AG08395 (cell line): ENCODE measurements at places on chromosomes 7 and 10.

DNA sequence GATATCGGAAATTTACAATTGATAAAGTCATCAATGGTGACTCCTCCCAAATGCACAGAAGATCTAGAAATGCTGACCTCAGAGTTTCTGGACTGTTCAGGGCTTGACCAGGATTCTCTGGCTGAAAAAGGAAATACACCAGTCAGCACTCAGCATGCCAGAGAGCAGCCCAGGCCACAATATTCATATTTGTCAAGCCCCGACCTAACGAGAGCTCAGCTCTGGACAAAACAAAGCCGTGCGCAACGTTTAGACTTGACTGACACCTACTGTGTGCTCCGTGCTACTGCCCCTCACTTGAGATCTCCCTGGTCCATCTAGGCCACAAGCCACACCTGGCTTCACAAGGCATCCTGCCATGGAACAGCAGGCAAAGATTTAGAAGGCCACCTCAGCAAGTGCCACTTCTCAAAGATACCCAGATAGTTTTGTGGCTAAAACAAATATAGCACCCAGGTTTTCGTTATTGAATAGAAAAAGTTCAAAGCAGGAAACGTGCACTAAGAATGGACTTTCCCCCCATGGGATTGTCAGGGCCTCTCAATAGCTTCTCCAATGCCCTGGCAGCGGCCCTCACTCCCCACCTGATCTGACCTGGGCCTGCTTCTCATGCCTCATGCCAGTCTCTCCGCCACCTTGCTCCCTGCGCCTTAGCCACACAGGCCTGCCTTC lies 218.3 kb downstream of the FAM107B start:
- DNase-seq: no peak

- DNase-seq: no peak
Measured at GRCh38 chr10:117511601-117512390, 30.8 kb upstream of the EMX2 start.

GRCh38 chr7:74441801-74442200 lies 11.9 kb upstream of the GTF2IRD1 start:
- DNase-seq: no peak

GRCh38 chr10:58210160-58210559 lies 57.5 kb downstream of the IPMK start:
- no peak for DNase-seq

DNA sequence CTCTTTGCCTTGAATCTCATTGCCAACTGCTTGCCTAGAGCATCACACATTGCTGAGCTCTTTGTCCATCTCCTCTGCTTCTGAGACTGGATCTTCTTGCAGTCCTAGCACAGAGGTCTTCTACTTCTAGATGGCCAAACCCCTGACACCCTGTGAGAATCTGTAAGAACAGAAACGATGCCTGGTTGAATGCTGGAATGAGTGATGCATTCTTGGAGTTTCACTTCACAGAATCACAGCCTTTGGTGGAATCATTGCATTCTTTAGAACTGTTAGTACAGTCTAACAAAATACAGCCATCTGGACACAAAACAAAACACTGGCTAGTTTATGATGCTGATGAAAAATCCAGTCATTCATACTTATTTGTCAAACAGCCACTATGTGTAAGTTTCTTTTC lies 141.7 kb upstream of the ITGB1 start:
- peak; percentile 79 for DNase-seq

DNA sequence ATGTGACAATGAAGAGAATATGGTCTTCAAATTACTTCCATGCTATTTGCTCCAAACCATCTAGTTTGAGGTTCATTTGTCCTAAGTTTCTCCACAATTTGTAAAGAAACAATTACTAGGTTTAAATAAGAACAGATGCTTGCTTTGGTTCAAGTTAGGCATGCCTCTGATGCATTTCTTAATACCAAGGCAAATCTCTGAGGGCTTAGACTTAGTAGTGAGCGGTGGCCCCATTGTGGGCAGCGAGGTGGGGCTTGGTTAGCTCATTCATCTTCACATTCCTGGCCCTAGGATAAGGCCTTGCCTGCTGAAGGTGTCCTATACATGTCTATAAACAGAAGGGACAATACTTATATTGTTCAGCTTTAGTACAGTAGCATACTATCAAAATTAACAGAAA lies 52.4 kb upstream of the RHEB start:
- peak; percentile 21 for DNase-seq

DNA sequence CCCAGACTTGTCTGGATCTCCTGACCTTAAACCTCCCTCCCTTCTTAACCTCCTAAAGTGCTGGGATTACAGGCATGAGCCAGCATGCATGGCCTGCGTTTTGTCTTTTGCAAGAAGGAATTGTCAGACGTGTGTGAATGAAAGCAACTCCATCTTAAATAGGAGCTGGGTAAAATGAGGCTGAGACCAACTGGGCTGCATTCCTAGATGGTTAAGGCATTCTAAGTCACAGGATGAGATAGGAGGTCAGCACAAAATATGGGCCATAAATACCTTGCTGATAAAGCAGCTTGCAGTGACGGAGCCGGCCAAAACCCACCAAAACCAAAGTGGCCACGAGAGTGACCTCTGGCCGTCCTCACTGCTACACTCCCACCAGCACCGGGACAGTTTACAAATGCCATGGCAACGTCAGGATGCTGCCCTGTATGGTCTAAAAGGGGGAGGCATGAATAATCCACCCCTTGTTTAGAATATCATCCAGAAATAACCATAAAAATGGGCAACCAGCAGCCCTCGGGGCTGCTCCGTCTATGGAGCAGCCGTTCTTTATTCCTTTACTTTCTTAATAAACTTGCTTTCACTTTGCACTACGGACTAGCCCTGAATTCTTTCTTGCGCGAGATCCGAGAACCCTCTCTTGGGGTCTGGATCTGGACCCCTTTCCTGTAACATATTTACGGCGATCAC lies 41.2 kb upstream of the SDK1 start:
- no peak for DNase-seq

DNA sequence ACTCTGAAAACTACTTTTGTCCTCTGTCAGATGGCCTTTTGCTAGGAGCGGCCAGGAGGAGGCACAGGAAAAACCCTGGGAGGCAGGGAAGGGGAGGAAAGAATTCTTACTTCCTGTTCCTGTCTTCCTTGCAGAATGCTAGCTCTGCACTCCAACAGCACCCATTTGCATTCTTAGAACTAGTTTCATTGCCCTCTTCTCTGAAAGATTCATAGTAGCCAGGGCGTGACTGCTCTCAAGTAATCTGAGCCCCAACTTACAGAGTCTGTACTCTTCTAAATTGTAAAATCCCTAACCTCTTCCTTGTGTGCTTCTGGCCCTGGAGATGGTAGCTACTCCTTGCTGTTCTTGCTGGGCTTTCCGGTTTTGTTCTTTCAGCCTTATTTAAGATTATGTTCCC lies 75.3 kb upstream of the STEAP1 start:
- no peak for DNase-seq

DNA sequence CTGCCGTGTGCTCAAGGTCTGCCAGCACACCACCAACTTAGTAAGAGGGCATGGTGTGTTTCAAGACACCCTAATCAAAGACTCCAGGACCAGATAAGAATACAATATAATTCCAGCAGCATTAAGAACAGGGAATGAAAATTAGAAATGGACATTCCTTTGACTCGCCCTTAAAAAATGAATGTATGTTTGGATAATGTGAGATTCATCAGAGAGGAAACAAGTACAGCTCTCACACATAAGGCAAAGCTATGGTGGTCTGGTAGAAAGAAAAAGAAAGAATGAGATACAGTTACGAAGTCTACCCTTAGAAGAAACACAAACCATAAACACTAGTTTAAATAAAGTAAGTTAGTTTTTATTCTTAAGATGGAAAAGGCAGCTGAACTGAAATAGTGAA lies 174.8 kb upstream of the ANK3 start:
- DNase-seq: no peak

- DNase-seq: no peak
Measured at GRCh38 chr10:77041636-77042258, 595.9 kb downstream of the KCNMA1 start.

GRCh38 chr10:112634096-112634830 lies 187.2 kb downstream of the VTI1A start:
- DNase-seq: no peak

- peak; percentile 71 for DNase-seq
Measured at GRCh38 chr10:104330168-104331110, 7.8 kb downstream of the ITPRIP start.

DNA sequence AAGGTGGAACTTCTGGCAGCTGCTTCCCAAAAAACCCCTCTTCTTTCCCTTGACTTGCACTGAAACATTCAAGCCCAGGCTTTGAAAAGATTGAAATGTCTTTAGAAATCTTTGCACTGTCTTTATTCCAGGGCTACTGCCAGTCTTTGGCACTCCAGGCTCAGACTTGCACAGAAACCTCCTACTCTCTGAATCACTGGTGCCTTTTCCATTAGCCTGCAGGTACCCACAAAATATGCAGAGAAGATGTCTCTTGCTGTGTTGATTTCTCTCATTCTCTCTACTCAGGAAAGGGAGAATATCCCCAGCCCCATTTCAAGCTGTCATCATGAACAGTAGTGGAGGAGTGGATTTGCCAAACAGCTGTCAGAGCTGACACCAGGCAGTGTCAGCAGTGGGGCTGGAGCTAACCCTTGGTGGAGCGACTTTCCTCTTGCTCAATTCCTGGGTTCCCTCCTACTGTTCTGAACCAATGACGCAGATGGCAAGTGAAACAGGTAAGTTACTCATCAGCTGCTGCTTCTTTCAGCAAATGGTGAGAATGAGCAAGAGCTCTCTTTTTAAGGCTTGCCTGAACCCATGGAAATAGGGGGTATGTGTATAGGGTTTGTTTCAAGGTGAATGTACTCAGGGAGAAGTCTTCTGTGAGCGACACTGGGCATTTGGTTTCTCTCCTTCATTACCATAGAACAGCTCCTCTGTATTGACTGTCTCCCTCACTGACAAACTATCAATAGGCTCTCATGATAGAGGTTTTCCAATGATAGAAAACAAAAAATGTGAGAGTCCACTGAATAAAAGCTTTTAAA lies 362.4 kb downstream of the ADRA2A start:
- no peak for DNase-seq

GRCh38 chr7:158216198-158216597 lies 371.4 kb downstream of the PTPRN2 start:
- no peak for DNase-seq

DNA sequence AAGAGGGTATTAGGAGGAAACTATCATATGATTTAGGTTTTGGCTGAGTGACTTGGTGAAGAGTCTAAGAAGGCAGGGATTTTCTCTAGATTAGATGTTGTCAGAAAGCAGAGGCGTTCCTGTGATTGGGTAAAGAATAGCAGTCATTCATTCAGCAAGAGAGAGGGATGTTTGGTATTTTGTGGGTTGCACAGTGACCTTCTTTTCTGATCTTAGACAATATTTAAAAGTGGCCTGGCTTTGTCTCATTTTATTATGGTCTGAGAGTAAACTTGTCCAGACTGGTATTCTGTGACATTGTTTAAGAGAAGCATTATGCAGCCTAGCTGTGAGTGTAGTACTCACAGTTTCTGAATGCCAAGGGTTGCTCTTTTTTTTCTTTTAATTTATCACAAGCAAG lies 18.5 kb downstream of the HYAL4 start:
- DNase-seq: no peak

- DNase-seq: no peak
Measured at GRCh38 chr10:62815381-62816075, 638 bp downstream of the EGR2 start.

GRCh38 chr7:72278550-72278949 lies 133.6 kb downstream of the CALN1 start:
- DNase-seq: no peak

- no peak for DNase-seq
Measured at GRCh38 chr7:55244006-55244745, 121.0 kb upstream of the LANCL2 start.

- no peak for DNase-seq
Measured at GRCh38 chr7:153628825-153629224, 423.4 kb upstream of the DPP6 start.

- DNase-seq: no peak
Measured at GRCh38 chr10:86692023-86692514, 23.8 kb downstream of the LDB3 start.

DNA sequence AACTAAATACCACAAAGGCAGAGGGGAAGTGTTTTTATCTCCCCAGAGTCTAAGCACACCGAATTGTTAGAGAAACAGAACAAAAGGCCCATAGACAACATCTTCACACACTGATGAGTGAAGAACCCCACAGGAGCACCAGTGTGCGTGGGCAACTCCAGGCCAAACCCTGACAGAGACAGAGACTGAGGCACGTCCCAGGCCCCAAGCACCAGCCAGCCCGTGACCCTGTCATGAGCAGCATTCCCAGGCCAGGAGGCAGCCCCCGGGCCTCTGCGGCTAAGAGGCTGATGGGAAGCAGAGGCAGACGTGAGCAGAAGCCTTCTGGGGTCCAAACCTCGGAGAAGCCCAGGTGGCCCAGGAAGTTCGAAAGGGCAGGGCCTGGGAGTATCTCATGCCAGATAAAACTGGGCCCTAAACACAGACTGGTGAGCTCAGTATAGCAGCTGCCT lies 184.4 kb downstream of the TCERG1L start:
- no peak for DNase-seq

DNA sequence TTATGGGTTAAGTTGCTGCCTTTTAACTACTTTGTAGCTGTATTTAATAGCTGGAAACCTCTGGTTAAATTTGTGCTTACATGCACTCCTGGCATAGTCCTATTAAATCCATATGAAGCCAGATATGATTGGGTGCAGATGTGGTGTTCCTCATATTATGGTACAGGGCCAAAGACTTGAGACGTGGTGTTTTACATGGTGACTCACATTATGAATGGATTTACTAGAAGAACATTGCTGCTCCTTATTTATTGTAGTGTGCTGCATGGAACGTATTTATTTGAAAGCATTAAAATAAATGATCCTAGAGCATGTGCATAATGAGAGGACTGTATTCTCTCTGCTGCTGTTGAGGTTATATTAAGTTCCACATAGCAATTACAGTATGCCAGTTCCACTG lies 224.1 kb downstream of the SLC25A13 start:
- peak; percentile 33 for DNase-seq

- DNase-seq: no peak
Measured at GRCh38 chr10:27540672-27541071, 36.6 kb downstream of the RAB18 start.

DNA sequence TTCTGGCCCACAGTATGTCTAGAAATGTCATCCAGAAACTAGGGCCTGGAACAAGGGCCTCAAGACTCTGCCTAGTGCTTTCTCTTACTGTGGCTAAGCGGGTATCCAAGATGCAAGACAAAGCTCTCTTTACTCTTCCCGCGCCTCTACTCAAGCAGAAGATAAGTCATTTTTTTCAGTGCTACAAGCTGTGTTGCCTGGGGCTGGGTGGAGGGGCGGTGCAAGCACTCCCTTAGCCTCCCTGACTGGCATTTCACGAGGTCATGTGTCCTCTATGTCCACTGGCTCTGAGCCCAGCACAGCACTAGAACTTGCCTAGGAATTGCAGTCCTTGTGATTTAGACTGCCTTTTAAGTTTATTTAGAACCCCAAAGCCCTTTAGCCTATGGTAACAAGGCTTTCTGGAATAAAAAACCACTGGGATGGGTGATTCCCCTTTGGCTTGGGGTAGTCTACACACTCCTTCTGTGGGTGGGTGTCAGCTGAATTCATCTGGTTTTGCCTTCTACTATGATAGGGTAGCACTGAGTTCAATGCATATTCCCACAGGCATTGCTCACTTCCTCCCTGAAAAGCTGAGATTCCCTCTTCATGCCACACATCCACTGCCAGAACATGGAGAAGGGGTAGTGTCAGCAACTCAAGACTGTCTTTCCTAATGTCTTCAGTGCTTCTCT lies 371.8 kb upstream of the KCND2 start:
- DNase-seq: no peak
